ENCODE measurements at places on chromosomes 4 and X. TPM values are rescaled to one million over a fixed set of nuclear protein-coding genes. Genes with fewer than 3 reads are reported as not detected.
A peak's percentile ranks its signal among the peaks of the same experiment; 100 is the strongest.

GRCh38 chrX:1500701-1501624, 36.0 kb downstream of the P2RY8 start:
- no peak for DNase-seq

DNA sequence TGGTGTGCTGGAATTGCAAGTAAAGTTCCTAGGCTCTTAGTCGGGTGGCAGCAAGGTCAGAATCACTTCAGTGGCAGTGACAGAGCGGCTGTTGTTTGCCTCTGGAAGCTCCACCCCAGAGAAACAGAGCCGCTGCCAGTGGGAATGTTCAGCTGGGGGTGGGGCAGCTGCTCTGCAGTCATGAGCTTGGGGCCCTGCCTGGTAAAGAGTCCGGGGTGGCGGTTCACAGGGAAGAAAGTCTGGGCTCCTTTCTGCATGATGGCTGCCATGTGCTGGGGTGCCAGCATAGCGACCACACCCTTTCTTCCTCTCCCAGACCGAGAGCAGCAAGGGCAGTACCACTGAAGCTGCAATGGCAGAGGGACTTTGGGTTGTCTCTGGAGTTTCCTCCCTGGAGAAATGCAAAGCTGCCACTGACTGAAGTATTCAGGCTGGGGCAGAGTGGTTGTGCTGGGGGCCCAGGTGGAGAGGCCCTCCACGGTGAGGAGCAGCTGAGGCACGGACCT, 108.8 kb upstream of the CENPE start:
- DNase-seq, result no peak

DNA sequence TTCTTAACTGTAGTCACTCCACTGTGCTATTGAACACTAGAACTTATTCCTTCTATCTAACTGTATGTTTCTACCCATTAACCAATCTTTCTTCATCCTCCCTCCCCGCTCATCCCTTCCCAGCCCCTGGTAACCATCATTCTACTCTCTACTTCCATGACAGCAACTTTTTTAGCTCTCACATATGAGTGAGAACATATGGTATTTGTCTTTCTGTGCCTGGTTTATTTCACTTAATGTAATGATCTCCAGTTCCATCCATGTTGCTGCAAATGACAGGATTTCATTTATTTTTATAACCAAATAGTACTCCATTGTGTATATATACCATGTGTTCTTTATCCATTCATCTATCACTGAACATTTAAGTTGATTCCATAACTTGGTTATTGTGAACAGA, 186.5 kb downstream of the GABRB1 start:
- DNase-seq, result no peak

GRCh38 chrX:133473451-133473850, 58.2 kb upstream of the GPC4 start:
- DNase-seq, result no peak

DNA sequence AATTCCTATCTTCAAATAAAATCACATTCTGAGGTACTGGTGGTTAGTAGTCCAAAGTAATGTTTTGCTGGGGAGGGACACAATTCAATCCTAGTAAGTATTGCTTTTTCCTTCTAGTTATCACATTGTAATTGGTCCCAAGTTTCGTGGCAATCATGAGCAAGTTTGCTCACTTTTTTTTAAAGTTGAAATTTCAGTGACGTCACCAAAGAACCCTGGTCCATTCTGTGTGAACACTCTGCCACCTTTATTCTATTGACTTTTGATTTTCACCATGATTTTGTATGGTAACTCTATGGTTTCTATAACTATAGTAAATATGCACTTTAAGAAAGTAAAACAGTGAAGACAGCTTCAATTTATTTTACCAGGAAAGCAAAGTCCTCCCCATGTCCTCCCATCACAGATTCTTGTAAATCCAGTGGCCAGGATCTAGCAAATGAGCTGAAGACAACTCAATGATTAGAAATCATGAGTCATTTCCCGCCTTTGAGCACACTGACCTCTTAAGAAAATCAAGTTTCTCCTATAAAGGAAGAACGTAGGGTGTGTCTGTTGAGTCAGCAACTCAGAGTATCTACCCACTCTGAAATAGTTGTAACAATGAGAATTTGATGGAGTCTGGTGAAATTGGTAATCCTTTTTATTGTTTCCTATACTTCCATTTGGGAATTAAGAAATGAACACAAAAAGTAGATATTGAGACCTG, 1306.6 kb upstream of the PABPC4L start:
- DNase-seq, result peak; percentile 45

DNA sequence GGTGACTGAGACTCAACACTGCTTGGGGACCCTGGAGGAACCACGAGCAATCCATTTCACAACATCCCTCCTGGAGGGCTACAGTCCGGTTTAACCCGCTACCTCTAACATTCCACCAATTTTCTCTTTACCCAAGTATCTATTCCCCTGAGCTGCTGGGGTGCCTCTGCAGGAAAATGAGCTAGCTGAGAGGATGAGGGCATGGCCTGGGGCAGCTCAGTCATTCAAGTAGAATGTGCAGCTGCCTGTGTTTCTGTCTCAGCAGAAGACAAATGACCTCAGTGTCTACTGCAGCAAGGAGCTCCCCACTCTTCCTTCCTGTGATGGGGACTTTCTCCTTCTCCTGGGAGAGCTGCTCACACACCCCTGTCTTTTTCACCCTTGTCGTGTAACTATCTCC, 120.8 kb downstream of the ZNF518B start:
- DNase-seq, result no peak

PDE5A gene
- 3.4 TPM for total RNA-seq

STARD8 gene
- 12.7 TPM for total RNA-seq
